Mucosa of gallbladder (tissue), 1 donor: ENCODE measurements at places on chromosomes 13 and 19.

DNA sequence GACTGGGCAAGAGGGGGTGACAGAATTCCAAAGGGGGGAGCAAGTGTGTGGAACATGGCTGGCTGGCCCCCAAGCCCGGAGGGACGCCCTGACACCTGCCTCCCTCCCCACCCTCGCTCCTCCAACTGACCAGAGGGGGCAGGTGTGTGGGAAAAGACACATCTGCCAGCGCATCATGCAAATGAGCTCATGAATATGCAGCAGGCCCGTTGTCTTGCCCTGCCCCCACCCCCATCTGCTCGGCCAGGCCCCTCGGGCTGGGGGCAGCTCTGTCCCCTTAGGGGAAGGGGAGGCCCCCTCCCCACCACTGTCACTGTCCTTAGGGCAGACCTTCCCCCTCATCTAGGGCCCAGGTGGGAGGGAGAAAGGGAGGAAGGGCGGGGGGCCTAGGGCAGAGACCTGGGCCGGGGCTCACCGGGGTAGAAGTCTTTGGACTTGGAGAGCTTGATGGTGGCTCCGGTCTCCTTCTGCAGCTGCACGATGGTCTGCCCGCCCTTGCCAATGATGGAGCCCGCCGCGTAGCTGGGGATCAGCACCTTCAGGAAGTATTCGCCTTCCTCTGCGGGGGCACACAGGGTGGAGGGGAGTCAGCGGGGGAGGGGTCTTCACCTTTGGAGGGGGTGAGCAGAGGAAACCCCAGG lies 12.9 kb downstream of the NOVA2 start:
- no peak for DNase-seq

DNA sequence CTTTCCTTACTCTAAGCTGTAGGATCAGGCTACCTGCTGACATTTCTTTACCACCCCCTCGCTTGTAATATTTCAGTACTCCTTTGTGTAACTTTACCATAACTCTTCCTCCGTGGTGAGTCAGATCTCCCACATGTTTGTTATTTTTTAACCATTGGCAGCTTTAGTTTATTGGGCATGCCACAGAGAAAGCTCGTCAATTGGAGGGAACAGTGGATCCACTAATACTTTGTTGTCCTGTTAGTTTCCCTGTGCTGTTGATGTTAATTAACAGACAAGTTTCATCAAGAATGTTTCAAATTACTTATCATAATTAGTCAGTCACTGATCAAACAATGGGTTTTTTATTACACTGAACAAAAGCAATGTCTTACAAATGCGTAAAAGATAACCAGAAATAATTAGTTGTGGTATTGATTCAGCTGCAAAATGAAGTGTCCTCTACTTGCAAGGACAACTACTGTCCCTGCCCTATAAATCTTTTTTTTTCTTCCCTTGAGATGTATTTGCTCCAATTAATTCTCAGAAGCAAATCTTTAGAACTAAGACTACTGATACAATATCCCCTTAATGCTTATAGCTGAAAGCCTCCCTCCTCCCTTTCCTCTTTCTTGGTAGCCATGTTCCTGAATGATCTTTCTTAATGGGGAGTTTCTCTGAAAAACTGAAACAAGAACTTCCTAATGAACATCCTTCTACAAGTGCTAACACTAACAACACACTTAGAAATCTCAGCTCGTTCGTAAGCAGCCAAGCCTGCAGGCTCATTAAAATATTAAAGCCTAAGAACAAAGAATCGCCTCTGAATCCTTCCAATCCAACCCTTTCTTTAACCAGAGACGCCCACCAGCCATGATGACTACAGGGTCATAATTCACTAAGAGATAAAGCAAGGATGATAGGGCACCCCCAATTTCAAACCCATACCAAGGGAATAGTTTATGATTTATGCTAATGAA lies 22.2 kb downstream of the EFNB2 start:
- DNase-seq, result no peak

GRCh38 chr19:45823182-45823581 lies 8.1 kb upstream of the RSPH6A start:
- DNase-seq, result no peak

GRCh38 chr13:84903391-84903790 lies 895.8 kb downstream of the SLITRK6 start:
- DNase-seq, result no peak
